ENCODE measurements at places on chromosomes 11 and 22.

DNA sequence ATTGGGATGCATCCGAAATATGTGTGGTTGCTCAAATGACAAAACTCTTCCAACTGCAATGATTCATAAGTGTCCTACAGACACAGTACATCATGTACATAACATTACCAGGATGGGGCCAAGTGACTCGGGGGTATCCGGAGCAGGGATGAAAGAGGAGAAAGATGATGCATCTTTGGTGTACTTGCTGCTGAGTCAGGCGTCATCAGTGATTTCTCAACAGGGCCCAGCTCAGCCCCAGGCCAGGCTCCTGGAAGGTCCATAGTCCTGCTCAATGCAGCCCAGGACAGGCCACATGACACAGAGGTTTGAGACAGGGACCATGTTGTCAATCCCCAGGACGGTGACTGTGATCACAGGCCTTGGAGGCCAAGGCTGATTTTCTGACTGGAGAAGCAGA is 59.3 kb downstream of the GGTLC2 start:
- no peak for DNase-seq

GRCh38 chr11:125591649-125592304 is 875 bp upstream of the STT3A start:
- peak; percentile 48 for DNase-seq

DNA sequence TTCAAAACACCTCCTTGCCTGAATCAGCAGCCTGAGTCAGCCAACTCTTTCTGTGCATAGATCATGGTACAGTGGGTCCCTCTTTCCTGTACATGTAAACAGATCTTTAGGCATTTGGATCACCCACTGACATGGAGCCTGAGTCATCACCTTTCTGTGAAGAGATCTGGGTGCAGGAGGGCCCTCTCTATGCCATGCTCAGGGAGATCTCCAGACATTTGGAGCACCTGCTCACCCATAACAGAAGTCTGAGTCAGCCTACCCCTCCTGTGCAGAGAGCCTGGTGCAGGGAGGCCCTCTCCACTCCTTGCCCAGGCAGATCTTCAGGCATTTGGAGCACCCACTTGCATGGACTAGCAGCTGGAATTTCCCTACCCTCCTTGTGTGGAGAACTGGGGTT is 56.2 kb upstream of the GLYAT start:
- DNase-seq = no peak

- no peak for DNase-seq
These were observed 14.1 kb upstream of the FZD4 start for GRCh38 chr11:86969258-86969657.

DNA sequence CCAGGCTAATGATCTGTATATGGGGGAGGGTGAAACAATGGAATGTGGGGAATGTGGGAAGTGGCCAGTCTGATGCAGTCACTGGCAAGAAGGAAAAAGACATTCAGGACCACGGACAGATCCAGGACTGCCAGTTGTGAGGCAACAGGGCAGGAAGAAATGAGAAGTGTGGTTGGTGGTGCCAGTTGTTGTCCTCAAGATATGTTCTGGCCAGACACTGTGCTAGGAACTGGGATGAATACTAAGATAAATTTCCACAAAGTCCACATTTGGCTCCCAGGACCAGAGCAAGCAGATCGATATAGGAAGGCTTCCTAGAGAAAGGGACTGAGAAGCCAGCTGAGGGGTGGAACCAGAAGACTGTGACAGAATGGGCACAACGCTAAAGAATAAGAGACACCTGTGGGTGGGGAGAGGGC is 6.8 kb upstream of the TPBGL start:
- DNase-seq = no peak

GRCh38 chr11:554428-555226 is 5.9 kb downstream of the LMNTD2 start:
- DNase-seq = peak; percentile 92

DNA sequence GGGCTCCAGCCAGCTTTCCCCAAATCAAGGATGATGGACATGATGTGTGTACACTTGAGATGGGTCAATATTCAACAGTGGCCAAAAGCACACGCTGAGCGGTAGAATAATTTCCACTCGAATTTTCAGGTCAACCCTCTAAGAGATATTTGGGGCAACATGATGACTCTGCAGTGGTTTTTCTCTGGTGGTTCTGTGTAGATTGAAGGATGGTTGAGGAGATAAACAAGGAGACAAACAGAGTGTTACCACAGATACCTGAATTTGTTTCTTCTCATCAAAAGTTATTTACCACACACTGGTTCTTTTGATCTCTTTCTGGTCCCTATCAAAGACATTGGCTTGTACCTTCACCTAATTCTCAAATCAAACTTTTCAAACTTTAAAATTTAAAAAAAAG is 242.0 kb downstream of the ETS1 start:
- no peak for DNase-seq

DNA sequence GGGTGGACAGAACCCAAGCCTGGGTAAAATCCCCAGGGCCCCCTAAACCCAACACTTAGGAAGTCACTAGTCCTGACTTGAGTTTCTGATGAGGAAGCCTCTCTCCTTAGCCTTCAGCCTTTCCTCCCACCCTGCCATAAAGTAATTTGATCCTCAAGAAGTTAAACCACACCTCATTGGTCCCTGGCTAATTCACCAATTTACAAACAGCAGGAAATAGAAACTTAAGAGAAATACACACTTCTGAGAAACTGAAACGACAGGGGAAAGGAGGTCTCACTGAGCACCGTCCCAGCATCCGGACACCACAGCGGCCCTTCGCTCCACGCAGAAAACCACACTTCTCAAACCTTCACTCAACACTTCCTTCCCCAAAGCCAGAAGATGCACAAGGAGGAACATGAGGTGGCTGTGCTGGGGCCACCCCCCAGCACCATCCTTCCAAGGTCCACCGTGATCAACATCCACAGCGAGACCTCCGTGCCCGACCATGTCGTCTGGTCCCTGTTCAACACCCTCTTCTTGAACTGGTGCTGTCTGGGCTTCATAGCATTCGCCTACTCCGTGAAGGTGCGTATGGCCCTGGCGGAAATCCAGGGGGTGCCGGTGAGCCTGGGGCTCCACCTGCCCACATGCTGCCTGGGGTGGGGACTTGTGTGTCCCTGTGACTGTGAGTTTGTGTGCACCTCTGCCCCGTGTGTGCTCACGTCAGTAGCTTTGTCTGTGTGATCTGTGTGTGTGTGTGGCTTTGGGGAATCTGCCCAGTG is at the start of gene IFITM1:
TSS of gene IFITM1 (plus strand) at position 254 of the 767 bp plus-strand sequence. CDS start at position 385, 131 bp downstream.
- no peak for DNase-seq

- DNase-seq = no peak
These were observed 412.4 kb downstream of the BUD13 start for GRCh38 chr11:116360221-116360941.

GRCh38 chr11:81647374-81647773 is 1086.3 kb downstream of the FAM181B start:
- no peak for DNase-seq

DNA sequence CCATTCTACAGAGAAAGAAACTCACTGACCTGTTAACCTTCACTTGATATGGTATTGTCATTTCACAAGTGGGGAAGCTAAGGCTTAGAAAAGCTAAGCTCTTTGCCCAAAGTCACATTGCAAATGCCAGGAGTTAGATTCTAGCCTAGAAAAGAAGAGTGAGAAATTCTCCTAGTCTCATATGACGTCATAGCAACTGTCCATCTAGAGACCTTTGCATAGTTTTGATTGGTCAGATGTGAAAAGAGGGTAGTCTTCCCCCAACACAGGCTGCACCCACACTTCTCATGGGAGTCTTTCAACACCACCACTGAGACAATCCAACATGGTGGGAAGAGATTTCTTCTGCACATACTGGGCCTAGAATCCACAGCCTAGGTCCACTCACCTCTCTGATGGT is 197.9 kb downstream of the NTM start:
- no peak for DNase-seq

GRCh38 chr22:43820651-43821305 is 8.7 kb upstream of the EFCAB6 start:
- DNase-seq = peak; percentile 15

GRCh38 chr11:44112091-44112821 is 16.8 kb downstream of the EXT2 start:
- DNase-seq = peak; percentile 53

DNA sequence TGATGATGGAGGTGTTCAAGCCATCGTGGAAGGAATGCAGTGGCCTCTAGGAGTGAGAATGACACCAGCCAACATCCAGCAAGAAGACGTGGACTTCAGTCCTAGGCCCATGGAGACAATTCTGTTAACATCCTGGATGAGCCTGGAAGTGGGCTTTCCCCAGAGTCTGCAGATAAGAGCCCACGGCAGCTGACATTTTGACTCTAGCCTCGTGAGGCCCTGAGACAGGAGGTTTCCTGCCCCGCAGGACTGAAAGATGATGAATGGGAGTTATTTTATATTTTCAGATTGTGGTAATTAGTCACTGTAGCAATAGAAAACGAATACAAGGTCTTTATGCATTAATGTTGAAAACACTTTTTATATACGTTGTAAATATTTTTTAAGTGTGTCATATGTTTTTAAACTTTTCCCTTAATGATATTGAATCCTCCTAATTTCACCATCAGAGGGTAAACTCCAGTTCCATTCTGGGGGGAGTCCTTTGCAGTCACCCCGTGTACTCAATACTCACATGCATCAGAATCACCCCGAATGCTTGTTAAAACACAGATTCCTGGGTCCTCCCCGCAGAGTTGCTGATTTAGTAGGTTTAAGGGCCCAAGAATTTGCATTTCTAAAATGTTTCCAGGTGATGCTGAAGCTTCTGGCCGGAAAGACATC is 570 bp upstream of the TPCN2 start:
- DNase-seq = no peak

- no peak for DNase-seq
These were observed 72.1 kb downstream of the AMOTL1 start for GRCh38 chr11:94840209-94840608.

- DNase-seq = no peak
These were observed 14.0 kb upstream of the NECTIN1 start for GRCh38 chr11:119743006-119743405.

DNA sequence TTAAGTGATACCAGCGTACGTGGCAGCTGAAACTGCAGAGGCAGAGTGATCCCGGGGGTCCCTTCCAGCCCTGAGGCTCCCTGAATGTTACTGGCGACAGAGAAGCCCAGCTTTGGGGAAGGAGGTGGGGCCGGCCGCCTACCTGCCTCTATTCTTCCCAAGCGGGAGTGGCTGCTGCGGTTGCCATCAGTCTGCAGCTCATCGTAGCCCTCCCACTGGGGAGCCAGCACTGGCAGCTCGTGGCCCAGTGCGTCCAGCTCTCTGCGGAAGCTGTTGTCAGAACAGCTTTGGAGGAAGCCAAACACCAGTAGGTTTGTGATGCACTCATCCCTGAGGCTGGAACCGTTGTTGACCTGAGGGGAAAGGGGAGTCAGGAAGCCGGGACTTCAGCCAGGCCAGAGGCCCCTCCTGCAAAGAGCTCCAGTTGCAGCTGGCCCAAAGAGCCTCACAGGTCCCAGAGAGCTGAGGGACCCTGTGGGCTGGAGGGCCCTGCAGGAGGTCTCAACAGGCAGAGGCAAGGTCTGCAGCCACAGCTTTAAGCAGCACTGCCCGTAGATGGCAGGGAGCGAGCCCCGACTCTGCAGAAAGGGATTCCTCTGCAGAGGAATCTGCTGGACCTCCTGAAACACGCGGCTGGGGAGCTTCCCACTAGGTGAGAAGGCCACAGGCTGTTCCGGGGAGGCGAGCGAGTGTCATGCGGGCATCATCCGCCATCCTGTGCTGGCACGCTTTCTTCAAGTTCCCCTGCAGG is 30.4 kb downstream of the BID start:
- DNase-seq = no peak

- peak; percentile 74 for DNase-seq
These were observed 49.5 kb downstream of the OR4D9 start for GRCh38 chr11:59560702-59561473.

DNA sequence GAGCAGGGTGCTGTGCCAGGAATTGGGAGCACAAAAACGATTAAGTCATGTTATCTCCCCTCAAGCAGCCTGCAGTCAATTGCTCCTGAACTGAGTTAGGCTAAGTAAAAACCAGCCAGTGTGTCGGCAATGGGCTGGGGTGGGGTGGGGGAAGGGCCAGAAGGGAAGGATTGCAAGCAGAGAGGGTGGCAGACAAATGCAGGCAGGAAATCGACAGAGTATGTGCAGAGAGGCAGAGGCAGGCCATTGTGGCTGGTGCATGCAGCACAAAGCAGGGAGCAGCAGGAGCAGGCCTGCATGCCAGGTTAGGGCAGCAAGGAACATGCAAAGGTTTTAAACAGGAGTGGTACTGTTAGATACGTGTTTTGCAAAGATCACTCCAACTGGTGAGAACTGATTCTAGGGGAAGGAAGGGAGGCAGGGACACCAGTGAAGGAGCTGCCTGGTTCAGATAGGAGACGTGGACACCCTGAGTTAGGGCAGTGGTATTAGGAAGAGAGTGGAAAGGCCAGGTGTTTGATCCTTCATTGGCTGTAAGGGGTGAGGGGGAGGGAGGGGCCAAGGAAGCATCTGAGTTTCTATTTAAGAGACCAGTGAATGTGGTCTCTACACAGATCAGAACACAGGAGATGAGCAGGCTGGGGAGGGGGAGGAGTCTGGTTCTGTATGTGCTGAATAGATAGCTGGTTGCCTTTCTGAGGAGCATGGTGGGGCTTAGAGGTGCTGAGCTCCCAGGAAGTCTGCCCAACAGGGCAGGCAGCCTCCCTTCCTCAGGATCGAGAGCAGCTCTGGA is 70.8 kb upstream of the PHOX2A start:
- DNase-seq = no peak

- no peak for DNase-seq
These were observed 96.3 kb upstream of the PRDM11 start for GRCh38 chr11:45050111-45050510.

GRCh38 chr11:111422494-111423249 is 43.6 kb upstream of the POU2AF1 start:
- DNase-seq = peak; percentile 93

DNA sequence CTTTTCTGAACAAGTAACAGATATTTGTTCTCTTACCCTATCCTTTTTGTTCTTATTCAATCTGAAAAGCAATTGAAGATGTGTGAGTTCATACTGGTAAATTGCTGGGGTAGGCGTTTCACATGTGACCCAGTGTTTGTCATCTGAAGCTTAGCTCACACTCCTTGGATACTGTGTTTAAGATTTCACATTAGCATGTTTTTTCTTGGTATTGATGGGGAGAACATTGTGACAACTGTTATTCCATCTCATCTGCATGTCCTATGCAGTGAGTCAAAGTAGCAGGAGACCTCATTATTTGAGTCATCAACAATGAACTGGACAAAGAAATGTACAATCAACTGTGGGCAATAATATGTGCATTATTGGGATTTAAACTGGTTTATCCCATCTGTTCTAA is 691.6 kb upstream of the ANO5 start:
- no peak for DNase-seq
